ENCODE measurements at places on chromosomes 7 and 10.
A peak's percentile ranks its signal among the peaks of the same experiment; 100 is the strongest.

- peak; percentile 29 for DNase-seq
Observed at GRCh38 chr7:83011954-83012353, 150.7 kb downstream of the PCLO start.

DNA sequence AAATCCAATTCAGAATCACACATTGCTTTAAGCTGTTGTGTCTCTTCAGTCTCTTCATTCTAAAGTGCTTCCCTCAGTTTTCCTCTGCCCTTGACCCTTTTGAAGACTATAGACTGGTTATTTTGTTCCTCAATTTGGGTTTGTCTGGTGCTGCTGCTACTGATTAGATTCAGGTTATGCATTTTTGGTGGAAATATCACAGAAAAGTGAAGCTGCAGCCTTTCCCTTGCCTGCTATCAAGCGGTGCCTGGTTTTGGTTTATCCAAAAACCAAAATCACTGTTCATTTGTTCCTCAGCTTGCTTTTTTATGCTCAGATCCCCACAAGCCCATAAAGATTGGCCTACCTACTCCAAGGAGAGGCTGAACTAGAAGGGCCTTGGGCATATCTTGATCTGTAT is 55.2 kb downstream of the ELMO1 start:
- DNase-seq, result no peak

GRCh38 chr7:51314726-51315125 is 1.9 kb downstream of the COBL start:
- peak; percentile 82 for DNase-seq

DNA sequence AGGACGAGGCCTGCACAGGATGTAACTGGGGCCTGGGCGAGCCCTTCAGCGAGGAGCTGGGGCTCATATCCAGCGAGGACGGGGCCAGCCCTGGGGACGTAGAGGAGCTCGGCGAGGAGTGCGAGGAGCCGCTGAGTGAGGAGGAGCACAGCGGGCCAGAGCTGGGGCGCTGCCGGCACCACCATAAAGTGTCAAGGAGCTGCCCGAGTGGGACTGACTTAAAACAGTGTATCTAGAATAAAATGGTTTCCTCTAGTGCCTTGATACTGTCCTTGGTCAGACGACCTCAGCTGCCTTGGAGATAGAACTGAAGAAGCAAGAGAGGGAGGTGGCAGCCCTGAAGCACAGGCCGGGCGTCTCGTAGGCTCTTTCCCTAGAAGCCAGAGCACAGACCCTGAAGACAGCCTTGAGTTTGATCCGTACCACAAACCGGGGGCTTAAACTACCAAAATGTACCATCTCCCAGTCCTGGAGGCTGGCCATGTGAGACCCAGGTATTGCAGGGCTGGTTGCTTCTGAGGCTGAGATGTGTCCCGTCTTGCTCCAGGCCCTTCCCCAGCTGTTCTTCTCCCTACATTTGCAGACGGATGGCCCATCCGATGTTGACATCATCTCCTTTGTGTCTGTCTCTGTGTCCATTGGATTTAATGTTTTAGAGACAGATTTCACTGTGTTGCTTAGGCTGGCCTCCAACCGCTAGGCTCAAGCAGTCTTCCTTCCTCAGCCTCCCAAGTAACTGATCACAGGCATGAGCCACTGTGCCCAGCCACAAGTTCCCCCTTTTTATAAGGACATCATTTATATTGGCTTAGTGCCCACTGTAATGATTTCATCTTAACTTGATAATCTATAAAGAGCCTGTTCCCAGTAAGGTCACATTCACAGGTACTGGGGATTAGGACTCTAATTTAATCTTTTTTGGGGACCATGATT is 35.8 kb downstream of the DNAJB6 start:
- DNase-seq, result no peak

- DNase-seq, result peak; percentile 56
Observed at GRCh38 chr7:124603066-124603465, 162.5 kb downstream of the GPR37 start.

GRCh38 chr7:39674406-39674805 is 51.0 kb downstream of the RALA start:
- no peak for DNase-seq

DNA sequence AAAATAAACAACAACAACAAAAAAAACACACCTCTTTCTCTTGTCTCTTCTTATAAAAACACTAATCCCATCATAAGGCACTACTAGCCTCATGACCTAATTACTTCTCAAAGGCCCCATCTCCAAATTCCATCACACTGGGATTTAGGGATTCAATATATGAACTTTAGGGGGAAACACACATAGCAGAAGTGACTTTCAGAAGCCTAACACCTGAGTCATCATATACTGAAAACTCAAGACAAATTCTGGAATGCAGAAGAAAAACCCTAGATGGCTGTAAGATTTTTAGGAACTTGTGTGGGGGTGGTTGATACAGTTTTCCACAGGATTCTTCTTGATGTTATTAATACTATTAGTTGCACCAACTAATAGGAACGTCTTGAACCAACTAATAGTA is 33.7 kb upstream of the CSTF2T start:
- no peak for DNase-seq

GRCh38 chr7:30366606-30367005 is 82.2 kb downstream of the ZNRF2 start:
- DNase-seq, result no peak

- DNase-seq, result peak; percentile 87
Observed at GRCh38 chr10:117441812-117442443, 66.7 kb upstream of the PDZD8 start.

- peak; percentile 8 for DNase-seq
Observed at GRCh38 chr7:145902123-145902522, 214.5 kb upstream of the CNTNAP2 start.

- DNase-seq, result no peak
Observed at GRCh38 chr10:101896225-101896877, 52.8 kb upstream of the KCNIP2 start.

- peak; percentile 46 for DNase-seq
Observed at GRCh38 chr7:123725586-123726171, 23.1 kb downstream of the WASL start.

DNA sequence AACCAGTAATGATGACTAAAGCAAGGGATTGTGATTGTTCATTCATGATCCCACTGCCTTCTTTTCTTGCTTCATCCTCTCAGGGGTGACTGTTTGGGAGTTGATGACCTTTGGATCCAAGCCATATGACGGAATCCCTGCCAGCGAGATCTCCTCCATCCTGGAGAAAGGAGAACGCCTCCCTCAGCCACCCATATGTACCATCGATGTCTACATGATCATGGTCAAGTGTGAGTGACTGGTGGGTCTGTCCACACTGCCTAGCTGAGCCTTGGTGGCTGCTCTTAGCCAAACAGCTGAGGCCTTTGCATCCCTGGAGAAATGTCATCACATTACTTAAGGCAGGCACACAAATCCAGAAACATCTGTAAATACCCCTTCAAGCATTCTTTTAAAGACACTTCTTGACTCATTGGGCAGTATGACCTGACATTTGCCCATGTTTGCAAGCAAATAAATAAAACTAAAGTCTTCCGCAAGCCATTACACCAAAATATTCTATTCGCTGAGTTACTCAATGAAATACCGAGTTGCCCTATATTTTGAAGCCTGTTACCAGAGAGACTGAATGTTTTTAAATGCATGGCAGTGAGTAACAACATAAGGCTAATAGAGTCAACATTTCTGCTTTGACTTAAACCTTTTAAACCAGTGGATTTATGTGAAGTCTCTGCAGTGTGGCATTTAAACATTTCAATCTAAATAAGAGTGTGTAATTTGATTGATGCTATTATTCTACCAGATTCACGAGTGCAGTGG is 166.3 kb upstream of the LANCL2 start:
- no peak for DNase-seq

GRCh38 chr10:94299417-94299816 is 63.3 kb downstream of the NOC3L start:
- no peak for DNase-seq

DNA sequence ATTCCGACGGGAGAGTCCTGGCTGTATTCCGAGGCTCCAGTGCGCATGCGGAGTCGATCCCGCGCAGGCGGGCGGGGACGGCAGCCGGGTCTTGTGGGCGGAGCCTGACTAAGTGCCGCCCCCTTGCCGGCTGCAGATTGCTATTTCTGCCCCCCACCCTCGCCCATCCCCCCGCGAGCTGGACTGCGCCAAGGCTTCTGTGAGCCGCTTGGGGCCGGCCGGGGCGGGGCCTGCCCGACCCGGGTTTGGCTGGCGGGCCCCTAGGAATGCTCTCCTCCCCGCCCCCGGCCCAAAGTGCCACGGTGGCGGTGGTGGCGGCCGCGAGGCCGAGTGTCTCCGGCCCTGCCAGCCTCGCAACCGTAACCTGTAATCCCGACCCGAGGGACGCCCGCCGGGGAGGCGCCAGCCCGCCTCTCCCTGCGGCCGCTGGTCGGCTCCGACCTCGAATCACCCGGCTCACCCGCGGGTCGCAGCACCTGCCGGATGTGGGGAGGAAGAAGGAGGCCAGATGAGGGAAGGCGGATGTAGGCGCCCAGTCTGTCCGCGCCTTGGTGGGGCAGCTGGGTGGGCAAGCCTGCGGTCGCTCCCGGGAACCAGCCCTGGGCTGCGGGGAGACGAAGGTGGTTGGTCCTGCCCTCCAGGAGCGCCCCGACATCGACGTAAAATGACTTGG is 702 bp upstream of the KAZALD1 start:
- peak; percentile 89 for DNase-seq

- no peak for DNase-seq
Observed at GRCh38 chr10:43209651-43210141, 57.2 kb downstream of the RASGEF1A start.

GRCh38 chr10:62582101-62582705 is 208.0 kb downstream of the ZNF365 start:
- DNase-seq, result no peak
